CD4-positive, alpha-beta T cell treated with Interleukin-12 subunit alpha and Interleukin-12 subunit beta, for 1 hour (primary cell): ENCODE measurements at places on chromosomes 5 and 9.

DNA sequence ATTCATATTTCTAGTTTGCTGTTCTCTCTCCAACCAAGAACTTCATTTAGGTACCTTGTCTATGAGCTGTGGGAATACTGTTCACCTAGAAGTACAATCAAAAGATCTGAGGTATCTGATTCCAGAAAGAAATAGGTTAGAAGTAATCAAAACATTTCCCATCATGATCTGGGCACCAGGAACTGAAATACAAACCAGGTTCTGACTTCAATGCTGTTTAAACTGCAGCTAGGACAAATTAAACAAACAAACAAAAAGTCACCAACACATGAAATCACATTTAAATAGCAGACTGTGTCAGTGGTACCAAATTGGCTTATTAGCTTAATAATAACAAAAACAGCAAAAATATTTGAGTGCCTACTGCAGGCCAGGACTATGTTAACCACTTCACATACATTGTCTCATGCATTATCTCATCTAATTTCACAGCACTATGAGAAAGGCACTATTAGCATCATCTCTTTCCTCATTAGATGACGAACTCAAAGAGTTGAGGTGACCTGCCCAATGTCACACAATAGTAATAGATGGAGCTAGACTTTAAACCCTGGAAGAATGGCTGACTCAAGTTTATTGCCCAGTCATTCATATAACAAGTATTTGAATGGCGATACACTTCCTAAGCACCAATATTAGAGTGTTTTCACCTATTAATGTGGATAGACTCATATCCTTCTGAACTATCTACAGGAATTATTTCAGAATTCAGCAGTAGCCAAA, 14.5 kb downstream of the PLPP1 start:
- no peak for DNase-seq

DNA sequence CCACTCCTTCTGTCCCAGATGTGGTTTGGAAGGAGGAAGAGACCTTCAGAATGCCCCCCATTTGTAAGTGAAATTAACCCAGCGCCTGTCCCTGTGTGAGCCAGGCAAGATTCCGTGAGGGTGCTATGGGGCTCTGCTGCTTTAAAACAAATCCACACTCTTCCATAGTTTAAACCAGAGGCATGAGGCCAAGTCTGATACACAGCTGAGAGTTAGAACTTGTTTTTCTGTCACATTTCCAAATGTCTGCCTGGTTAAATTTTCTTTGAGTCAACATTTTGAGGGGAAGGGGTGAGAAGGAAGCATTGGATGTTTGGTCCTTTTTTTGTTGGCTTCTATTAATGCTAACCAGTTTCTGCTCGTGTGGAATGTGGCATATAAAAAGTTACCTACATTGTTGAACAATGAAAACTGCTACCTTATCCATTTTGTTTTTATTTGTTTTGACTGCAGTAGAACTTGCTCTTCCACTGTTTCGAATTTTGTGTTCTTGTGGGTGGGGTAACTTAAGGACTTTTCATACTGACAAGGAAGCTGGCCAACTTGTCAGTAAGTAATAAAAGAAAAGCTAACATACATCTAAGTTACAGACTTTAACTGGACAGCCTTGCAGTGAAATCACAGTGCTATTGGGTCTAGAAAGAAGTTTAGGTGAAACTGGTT, 12.9 kb downstream of the RGMB start:
- DNase-seq: no peak

GRCh38 chr9:7075154-7075553, 317.4 kb downstream of the KDM4C start:
- DNase-seq: no peak

- no peak for DNase-seq
Observed at GRCh38 chr5:179420476-179420875, 75.2 kb upstream of the ADAMTS2 start.

- DNase-seq: no peak
Observed at GRCh38 chr5:43676083-43676840, 73.3 kb downstream of the NNT start.

DNA sequence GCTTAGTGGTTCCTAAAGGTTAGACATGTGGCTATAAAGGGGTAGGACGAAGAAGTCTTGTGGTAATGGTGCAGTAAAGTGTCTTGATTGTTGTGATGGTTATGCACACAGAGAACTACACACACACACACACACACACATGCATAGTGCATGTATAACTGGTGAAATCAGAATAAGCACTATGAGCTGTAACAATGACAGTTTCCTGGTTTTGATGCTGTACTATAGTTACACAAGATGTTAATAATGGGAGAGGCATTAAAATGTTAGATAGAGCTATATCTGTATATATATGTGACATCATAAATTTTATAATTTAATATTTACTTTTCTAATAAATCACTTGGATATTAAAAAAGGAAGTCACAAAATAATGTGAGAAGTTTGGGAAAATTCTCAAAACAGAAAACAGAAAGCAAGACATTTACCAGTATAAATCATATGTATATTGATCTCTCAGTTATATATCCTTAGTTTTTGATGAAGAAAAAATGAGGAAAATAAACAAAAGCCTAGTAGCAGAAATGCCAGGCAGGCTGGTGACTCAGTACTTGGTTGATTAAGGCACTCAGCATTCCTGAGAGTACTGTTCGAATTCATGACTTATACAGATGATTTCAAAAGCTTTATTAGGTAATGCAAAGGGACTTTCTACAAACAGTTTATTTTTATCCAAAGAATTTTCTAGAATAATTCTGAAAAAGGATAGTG, 350.5 kb upstream of the DAB2 start:
- DNase-seq: no peak

DNA sequence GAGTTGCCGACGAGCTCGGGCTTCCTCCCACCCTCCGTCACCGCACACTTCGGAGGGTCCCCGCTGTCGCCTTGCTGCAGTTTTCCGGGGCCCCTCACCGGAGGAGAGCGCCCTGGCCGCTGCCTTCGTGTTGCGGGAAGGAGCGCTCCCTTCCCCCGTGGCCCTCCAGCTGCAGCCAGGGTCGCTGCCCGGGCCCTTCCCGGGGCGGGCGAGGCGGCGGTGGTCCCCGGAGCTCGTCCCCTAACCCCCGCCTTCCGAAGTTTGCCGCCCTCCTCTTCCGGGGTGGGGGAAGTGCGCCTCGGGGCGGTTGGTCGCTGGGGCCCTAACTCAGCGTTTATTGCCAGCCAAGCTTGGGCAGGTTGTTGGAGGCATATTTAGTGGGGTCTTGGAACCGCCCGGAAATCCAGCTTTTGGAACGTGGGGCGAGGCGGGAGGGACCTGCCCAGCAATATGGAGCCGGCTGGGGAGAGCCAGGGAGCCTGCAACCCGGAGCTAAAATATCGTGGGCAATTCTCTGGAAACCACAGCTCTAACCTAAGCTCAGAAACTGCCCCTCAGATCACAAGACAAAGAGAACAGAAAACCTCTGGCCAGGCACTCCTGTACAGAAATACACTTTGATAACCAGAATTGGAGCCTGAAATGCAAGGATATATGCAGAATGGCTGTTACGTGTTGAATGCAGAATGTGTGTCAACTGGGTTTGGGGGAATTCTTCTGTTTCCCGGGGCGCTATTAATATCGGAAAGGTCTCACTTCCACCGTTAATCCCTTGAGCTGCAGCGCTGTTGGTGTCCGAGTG, 890 bp downstream of the PIK3R1 start:
- peak; percentile 53 for DNase-seq

DNA sequence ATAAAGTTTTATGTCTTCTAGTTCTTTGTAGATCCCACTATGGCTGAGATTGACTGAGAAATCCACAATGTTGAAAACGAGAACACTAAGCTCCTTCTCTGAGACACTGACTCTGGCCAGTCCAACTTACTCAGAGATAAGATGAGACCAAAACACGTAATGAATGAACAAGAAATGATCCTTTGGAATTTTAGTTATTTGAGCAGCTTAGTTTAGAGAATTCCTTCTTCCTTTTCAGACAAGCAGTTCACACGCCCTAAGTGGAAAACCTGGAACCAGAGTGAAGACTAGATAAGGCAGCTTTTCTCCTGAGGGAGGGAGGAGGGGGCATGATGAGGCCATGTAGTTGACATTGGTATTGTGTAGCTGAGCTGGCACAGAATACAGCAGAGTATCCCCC, 139.6 kb downstream of the GABRB2 start:
- no peak for DNase-seq

DNA sequence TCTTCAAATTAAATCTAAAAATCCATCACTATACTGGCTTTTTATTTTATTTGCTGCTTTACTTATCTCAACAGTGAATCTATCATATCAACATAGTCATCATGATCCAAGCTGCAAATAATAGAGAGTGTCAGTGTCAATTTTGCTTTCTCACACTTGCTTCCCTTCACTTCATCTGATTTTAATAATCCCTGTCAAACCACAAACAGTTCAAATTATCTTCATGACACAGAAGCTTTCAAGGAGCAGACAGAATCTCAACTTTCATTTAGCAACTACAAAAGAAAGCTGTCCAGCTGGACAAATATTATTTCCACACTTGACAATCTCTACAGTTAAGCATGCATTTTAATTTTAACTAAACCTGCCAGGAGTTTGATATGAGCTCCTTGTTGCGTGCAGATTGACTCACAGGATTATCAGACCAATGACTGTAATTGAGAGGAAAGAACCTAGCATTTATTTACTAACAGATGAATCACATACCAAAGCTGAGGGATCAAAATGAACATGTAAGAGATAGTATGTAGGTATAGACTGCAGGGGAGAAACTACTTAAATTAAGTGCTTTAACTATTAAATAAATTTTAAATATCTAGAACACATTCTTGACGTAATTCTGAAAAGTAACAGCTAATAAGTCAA, 56.0 kb downstream of the KIAA0825 start:
- DNase-seq: no peak

DNA sequence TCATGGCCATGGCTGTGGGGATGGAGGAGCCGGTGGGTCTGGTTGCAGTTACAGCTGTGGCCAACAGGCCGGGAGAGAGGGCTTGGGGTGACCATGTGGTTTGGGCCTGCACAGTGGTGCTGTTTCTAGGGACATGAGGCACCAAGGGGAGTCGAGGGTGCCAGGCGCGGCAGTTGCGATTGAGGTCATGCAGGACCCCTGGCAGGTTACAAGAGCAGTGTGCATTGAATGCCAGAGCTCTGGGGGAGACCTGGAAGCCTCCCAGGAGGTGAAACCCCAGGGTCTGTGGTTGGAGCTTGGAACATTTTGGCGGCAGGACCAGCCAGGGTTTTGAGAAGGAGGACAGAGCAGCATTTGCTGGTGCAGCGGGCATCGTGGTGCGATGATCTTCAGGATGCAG, 21.7 kb downstream of the RXRA start:
- no peak for DNase-seq

GRCh38 chr9:101516655-101517054, 17.0 kb upstream of the RNF20 start:
- DNase-seq: no peak

GRCh38 chr9:13557746-13558145, 278.3 kb upstream of the MPDZ start:
- no peak for DNase-seq

GRCh38 chr5:40475561-40475960, 204.2 kb upstream of the PTGER4 start:
- no peak for DNase-seq

GRCh38 chr5:126100767-126101166, 322.4 kb upstream of the GRAMD2B start:
- no peak for DNase-seq

GRCh38 chr5:90134892-90135291, 274.7 kb downstream of the CETN3 start:
- DNase-seq: no peak

GRCh38 chr5:19233573-19233972, 754.4 kb downstream of the CDH18 start:
- DNase-seq: no peak

GRCh38 chr9:123556464-123557435, 200.8 kb downstream of the CRB2 start:
- no peak for DNase-seq

- DNase-seq: no peak
Observed at GRCh38 chr5:14896131-14896530, 24.6 kb upstream of the ANKH start.

GRCh38 chr5:60334281-60334713, 365.7 kb downstream of the DEPDC1B start:
- no peak for DNase-seq

DNA sequence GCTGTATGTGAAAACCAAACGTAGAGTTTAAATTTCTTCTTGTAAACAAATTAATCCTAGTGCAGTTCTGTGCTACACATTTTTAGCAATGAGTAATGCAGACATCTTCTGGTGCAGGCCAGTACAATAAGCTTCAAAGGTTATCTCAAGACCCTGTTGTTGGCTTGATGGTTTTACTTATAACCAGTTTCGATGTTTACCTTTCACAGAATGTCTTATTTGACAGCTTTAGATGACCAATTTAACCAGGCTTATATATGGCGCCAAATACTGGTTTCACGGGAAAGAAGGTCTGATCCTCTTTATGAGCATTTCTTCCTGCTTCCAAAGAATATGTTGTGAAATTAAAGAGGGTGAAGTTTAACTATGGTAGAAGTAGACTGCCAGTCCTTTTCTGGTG, 9.9 kb downstream of the ZFAND5 start:
- no peak for DNase-seq

DNA sequence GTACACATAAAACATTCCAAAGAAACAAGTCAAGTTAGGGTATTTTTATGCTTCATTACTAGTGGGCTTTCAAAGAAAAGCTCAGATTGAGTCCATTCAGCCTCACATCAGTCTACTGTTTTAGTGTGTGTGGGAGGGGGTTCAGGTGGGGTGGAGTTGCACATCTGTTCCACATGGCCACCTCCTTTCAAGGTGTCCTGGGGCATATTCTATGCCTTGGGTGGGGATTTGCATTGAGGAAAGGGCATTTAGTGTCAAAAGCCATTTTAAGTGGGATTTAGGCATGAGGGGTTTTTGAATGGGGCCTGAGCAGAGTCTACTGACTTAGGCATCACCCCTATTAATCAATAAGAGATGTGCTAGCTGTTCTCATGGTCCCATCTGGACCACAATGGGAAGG, 983.1 kb downstream of the TLE4 start:
- no peak for DNase-seq

DNA sequence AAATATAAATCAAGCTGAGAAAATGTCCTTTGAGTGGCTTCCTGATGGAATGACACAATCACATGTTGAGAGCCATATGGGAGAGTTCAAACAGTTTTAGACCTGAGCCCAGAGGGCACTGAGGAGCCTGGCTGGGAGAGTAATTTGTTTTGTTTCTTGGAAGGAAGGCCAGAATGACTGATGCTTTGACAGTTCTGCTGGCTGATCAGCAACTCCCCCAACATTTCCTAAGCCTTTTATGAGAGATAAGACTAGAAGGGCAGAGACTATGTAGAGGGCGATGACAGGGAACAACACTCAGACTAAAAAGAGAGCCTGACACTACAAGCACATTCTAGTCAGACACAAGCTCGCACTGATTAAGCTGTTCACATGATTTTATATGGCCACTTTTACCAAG, 169.2 kb downstream of the COX7C start:
- DNase-seq: no peak

DNA sequence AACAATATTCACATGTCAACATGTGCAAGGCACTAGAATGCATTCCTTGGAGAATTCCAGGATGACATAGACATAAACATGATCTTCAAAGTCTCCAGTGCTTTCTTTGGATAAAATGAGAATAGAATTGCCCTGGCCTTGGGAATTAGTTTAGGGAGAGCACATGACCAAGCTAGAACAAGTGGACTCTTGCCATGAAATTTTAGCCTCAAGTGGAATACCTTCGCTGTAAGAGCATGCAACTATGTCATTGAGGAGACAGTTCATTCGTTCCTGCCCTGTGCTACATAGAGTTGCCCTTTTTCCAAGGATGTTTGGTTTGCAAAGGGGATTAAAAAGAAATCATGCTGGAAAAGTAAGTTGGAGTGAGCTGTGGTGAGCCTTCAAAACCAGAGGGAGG, 42.7 kb downstream of the ZFAND5 start:
- no peak for DNase-seq
